ENCODE measurements at places on chromosomes 5 and 9. TPM values are rescaled to one million over a fixed set of nuclear protein-coding genes. Genes with fewer than 3 reads are reported as not detected.
A peak's percentile ranks its signal among the peaks of the same experiment; 100 is the strongest.

- no peak for DNase-seq
Observed at GRCh38 chr5:58260243-58260642, 199.6 kb downstream of the PLK2 start.

GRCh38 chr5:154995679-154996078 is 17.9 kb upstream of the KIF4B start:
- DNase-seq: peak; percentile 4

Gene NUDT2
- 32.6 TPM for total RNA-seq

GRCh38 chr5:79842991-79843390 is 148.1 kb downstream of the MTX3 start:
- no peak for DNase-seq

Gene LHFPL2
- total RNA-seq: 39.6 TPM

DNA sequence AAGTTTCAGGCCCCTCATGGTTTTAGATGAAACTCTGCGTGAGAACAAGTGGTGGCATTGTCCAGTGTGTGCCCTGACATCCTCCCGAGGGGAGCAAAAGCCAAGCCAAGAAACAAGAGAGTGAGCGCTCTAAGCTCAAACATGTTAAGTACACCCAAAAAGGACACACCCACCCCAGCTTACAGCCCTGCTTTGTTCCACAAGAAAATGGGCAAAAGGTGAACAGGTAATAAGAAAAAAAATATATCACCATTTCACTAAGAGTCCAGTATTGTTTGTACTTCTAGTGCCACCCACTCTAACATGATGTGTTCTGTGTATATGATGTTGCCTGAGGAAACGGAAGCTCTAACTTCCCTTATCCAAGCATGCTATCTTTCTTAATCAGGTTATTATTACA is 278.2 kb downstream of the SLIT3 start:
- no peak for DNase-seq

DNA sequence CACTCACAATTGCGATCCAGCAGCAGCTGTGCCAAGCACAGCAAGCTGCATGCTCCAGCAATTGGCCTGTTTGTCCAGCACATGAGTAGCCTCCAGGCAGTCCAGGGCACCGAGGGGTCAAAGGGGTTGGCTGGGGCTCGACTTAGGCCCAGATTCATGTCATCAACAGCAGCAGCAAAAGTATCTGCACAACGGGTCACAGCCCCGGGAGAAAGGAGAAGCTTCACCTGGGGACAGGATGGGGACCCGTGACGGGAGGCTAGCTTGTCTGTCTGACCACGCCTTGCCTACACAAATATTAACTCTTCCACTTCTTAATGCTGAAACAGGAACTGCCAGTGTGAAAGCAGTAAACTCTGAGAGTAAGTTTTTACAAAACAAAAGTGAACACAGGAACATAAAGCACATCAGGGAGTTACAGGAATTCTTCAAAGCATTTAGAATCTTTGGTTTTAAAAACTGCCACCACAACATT is 191.2 kb downstream of the PIK3R1 start:
- DNase-seq: no peak

Gene FBXL7
- 28.2 TPM for total RNA-seq

GRCh38 chr9:77521091-77521490 is 127.0 kb downstream of the GNA14 start:
- no peak for DNase-seq

Gene PLEKHG4B
- 0.13 TPM for total RNA-seq

Gene FOXD4L3
- under 0.01 TPM for total RNA-seq

Gene ZNF454
- total RNA-seq: 0.26 TPM

Gene BTNL3
- not detected for total RNA-seq

DNA sequence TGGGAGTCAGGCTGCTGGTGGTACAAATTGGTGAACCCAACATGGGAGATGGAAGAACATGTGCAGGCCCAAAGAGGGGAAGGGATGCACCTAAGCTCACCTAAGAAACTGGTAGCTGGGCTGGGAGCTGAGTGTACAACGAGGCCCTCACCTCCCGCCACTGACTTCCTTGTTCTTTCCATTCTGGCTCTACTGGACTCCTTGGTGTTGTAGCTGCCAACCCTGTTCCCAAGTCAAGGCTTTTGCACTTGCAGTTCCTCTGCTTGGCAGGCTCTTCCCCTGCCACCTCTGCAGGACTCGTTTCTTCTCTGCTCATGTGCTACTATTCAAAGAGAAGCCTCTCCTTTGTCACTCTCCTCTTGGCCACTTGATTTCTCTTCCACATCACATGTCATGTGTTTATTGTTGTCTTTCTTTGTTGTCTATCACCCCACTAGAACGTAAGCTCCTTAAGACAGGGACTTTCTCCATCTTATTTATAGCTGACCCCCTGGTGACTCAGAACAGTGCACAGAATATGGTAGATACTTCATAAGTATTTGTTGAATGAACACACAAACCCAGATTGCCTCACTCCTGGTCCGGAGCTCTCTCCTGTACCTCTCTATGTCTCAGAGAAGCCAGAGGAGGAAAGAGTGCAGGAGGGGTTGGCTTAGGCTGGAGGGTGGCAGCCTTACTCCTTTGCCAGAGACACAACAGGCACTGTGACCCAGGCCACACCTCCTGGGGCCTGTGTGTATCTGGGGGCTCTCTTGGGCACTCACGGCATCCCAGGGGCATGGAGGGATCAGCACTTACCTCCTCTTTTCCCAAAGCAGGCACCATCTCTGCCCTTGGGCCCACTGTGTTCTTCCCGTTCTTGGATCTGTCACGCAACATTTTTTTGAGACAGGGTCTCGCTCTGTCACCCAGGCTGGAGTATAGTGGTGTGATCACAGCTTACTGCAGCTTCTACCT is 5.2 kb upstream of the SPINK4 start:
- DNase-seq: no peak
